ENCODE measurements at places on chromosomes 7 and 10. TPM values are rescaled to one million over a fixed set of nuclear protein-coding genes. Genes with fewer than 3 reads are reported as not detected.
A peak's percentile ranks its signal among the peaks of the same experiment; 100 is the strongest.

DNA sequence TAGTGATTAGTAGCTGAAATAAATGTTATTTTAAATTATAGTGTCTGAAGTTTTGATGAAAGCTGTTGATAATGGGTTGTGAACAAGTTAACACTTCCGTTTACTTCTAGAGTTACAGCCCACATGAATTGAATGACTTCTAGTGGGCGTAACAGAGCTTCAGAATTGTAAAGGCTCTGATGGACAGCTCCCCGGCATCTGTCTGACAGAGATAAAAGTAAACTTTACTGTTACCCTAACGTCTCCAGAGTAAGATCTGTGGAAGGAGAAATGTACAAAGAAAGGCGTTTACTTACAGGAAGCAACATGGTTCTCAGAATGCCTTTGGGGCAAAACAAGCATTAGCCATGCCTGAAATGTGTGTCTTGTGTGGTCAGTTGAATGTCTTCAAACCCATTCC lies 124.4 kb downstream of the ADARB2 start:
- H3K27me3 ChIP-seq = peaks cover 26% of the 10 kb centered on the region
- H3K27ac ChIP-seq = no peak overlapping the region
- H3K36me3 ChIP-seq = no peaks in the 10 kb centered on the region

DNA sequence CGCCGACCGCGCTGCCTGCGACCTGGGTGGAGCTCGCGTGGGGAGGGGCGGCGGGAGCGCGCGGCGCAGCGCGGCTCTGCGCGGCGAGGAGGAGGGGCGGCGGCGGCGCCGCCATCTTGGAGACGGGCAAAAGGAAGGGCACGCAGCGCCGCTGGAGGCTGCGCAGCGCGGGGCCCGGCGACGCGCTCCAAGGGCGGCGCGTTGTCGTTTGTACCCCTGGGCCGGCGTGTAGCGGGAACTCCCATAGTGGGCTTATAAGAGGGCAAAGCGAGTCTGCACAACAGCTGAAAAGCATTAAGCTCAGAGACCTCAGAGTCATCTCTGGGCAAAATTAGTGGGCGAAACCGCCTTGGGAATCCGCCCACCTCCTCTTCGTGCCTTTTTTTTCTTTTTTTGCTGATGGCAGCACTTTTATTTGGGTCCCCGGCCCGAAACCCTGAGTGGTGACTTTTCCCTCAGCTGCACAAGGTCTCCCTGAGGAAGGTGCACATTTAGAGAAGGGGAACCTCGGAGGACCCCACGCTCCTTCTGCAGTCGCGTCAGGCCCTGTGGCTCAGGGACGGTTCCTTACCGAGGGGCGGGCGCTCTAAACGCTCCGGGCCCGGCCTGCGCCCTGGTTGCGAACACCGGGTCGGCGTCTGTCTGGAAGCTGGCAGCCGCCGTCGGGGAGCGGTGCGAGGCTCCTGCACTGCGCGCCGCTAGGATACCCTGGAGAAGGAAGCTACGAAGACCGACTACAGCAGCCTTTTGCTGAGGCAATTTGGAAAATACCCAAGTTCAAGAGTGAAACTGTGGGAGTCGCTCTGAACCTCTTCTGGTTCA lies 428 bp upstream of the MCMBP start:
- peak overlapping the region; percentile 91 for H3K27ac ChIP-seq
- H3K27me3 ChIP-seq = no peaks in the 10 kb centered on the region

DNA sequence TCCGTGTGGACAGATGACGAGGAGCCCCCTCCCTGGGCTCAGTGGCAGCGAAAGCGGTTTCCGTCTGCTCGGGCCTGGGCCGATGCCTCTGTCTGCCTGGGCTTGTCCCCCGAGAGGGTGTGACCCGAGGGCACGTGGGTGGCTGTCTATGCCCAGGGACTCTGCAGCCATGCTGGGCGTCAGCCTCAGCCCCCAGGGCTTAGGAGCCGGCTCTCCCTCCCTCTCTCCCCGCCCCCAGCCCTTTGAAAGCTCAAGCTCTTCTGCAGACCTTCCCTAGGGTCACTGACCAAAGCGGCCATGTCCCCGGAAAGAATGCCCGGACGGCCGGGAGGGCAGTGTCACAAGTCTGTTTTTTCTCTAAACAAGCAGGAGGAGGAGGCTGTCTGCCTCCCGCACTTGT lies 7.1 kb downstream of the MICALL2 start:
- no peaks in the 10 kb centered on the region for H3K27me3 ChIP-seq
- no peaks in the 10 kb centered on the region for H3K4me1 ChIP-seq
- no peak for DNase-seq

DNA sequence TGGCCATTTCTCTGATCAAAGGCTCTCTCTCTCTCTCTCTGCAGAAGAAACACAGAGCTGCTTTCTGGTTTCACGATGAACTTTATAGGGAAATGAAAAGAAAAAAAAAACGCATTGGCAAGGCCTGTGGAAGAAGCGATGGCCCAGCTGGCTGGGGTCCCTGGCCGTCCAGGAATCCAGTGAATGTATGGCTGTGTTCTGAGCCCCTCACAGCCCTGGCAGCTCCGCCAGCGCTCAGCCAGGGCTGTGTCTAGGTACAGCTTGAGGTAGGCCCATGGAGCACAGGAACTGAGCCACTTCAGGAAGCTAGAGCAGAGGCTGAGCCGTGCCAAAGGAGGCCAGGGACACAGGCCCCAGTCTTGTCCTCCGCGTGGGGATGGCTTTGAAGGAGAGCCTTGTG lies 13.1 kb upstream of the UCMA start:
- DNase-seq = no peak
- H3K27me3 ChIP-seq = no peaks in the 10 kb centered on the region
- H3K27ac ChIP-seq = no peak overlapping the region

The OR2A5 gene
- not detected for total RNA-seq

GRCh38 chr10:3467052-3467951 lies 294.7 kb upstream of the PITRM1 start:
- H3K4me1 ChIP-seq = peaks cover 29% of the 10 kb centered on the region
- no peak for DNase-seq
- peak overlapping the region; percentile 25 for H3K27ac ChIP-seq

The LRRN3 gene
- total RNA-seq = 34.8 TPM

DNA sequence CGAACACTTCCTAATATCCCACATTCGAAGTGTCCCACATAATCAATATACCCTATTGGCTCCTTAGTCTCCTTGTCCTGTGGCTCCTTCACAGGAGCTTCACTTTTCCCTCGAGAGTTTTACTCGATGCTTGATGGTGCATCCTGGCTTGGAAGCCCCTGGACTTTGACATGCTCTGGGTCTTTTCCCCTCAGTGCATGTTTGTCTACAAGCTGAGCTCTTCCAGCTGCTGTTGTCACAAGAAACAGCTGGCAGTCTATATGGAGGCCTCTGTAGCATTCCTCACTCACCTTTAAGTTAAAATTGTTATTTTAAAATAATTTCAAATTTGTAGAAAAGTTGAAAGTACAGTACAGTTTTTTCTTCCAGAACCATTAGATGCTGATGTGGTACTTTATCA lies 27.1 kb downstream of the ST7 start:
- no peak for DNase-seq
- H3K4me1 ChIP-seq = peaks cover 2% of the 10 kb centered on the region
- H3K4me3 ChIP-seq = no peak overlapping the region
- no peaks in the 10 kb centered on the region for H3K27me3 ChIP-seq
- H3K27ac ChIP-seq = no peak overlapping the region
- no peaks in the 10 kb centered on the region for H3K36me3 ChIP-seq

The VSTM4 gene
- 0.09 TPM for total RNA-seq

The PRTFDC1 gene
- 2.7 TPM for total RNA-seq

DNA sequence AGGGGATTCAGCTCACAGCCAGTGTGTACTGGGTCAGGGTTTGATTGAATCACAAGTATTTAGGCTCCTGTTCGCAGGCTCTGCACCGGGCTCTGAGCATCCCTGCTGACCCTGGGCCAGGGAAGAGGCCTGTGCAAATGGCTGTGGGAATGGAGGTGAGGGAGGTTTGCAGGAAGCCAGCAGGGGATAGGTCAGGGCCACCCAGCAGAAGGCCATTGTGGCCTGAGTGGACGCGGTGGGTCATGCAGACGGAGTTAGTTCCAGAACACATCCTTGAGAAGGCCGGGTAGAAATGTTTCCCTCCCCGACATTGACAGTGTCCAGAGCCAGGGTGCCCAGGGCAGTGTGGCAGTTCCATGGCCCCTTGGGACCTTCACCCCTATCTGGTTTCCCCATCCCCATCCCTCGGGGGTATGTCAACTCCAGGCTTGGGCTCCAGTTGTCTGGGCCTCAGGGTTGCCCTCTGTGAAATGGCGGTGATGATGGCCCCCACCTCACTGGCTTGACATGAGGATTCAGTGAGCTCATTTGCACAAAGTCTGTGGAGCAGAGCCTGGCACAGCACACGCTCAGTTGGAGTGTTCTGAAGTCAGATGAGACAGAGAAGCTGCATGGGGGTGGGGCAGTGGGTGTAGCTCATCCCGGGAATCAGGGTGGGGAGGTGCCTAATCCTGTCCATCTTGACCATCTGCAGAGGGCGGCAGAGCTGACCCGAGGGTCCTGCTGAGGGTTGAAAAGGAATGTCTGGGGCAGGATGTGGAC lies 107.6 kb downstream of the ADCY1 start:
- peaks cover 7% of the 10 kb centered on the region for H3K27me3 ChIP-seq
- no peak overlapping the region for H3K27ac ChIP-seq
- H3K4me1 ChIP-seq = no peaks in the 10 kb centered on the region
- H3K36me3 ChIP-seq = no peaks in the 10 kb centered on the region
- DNase-seq = no peak

The CLDN15 gene
- total RNA-seq = 15.8 TPM

GRCh38 chr7:127974446-127975035 lies 56.7 kb downstream of the LRRC4 start:
- H3K4me1 ChIP-seq = peaks cover 6% of the 10 kb centered on the region
- peaks cover 71% of the 10 kb centered on the region for H3K36me3 ChIP-seq
- no peak overlapping the region for H3K4me3 ChIP-seq
- no peak for DNase-seq

DNA sequence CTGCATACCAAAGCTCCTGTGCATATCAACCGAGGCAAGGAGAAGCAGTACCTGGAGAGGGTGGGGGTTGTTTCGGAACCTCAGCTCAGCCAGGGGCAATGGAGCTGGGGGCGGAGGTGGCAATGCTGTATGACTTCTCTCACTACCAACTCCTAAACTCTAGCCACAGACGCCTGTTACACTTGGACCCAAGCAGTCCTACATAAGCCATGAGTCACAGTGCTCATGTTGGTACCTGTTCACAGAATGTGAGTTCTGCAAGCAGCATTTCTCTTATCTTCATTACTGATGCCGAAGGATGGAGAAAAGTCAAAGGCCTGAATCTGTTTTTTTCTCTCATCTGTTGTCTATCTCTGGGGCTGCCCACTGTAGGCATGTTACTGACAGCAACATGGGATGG lies 3.2 kb upstream of the RAB18 start:
- no peak for DNase-seq
- peaks cover 14% of the 10 kb centered on the region for H3K4me1 ChIP-seq
- H3K4me3 ChIP-seq = no peak overlapping the region
- H3K27me3 ChIP-seq = no peaks in the 10 kb centered on the region
- H3K36me3 ChIP-seq = peaks cover 8% of the 10 kb centered on the region

DNA sequence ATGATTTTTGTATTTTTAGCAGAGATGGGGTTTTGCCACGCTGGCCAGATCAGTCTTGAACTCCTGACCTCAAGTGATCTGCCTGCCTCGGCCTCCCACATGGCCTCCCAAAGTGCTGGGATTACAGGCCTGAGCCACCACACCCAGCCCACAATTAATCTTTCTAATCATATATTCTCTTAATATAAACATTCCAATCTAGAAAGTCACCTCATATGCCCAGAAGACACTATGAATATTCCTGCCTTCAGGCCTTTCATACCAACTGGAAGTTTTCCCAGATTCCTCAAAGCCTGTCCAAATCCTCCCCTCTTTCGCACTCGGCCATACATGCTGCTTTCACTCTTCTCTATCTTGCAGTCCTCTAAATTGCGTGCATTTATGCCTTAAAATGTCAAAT lies 32.6 kb downstream of the PDZD8 start:
- H3K4me3 ChIP-seq = no peak overlapping the region
- no peaks in the 10 kb centered on the region for H3K27me3 ChIP-seq
- DNase-seq = no peak
- peaks cover 36% of the 10 kb centered on the region for H3K4me1 ChIP-seq
- H3K27ac ChIP-seq = no peak overlapping the region

DNA sequence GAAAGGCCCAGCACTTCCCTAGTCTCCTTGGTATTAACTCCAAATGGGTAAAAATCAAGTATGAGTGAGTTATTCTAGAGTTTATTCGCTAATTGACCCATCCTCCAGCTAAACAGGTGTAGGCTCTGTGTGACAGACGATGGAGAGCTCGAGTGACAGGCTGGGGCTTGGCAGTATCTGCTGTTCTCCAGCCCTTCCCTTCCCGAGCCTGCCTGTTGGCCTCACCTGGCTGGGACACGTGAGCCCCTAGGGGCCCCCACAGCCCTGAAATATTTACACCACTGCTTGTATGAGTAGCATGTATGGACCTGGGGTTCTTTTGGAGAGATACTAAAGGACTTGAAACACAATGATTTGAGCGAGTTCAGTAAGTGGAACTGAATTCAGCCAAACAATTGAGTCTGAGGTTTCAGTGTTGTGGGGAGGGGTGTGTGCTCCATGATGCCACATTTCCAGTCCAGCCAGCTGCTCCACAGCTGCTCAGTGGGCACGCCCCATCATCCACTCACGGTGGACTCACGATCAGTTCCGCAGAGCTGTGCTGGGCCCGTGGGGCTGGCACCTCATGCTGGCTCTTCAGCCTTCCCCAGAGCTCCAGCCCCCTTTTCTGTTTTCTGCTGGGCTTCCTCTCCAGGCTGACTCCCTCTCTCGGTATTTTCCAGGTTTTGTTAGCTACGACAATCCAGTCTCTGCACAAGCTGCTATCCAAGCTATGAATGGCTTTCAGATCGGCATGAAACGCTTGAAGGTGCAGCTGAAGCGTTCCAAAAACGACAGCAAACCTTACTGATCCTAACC lies 283.0 kb downstream of the USP6NL start:
- no peaks in the 10 kb centered on the region for H3K27me3 ChIP-seq
- H3K4me1 ChIP-seq = peaks cover 56% of the 10 kb centered on the region
- no peak overlapping the region for H3K4me3 ChIP-seq
- peak overlapping the region; percentile 71 for H3K27ac ChIP-seq

The GJD4 gene
- not detected for total RNA-seq

The AKR1D1 gene
- not detected for total RNA-seq

DNA sequence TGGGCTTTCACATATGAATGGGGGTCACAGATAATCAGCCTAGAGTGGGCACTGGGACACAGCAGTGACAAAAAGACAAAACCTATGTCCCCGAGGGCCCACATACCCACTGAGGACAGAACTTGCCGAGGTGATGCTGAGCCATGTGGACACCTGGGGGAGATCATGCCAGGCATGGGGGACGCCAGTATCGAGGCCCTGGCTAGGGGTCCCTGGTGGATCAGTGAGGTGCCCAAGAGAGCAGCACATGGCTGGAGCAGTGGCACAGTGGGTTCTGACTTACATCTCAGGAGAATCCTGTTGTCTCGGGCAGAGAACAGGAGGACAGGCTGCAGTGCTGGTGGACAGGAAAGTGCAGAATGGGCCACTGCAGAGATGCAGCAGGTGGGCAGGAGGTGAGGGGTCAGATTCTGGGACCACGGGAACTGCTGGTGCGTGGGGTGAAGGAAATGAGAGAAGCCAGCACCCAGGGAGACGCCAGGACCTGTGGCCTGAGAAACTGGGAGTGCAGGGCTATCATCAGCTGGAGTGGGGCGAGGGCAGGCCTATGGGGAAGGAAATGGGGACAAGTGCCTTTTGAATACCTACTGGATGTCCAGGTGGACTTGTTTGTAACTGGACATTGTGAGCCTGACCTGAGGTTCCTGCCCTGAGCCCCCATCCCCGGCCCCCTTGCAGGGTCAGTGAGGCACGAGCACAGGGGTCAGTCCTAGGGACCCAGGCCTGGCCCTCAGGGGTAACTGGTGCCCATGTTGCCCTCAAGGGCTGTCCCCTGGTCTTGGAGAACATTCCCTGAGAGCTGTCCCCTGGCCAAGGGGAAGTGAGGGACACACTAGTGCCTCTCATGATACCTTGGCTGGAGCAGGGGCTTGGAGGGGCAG lies 91.2 kb upstream of the RET start:
- H3K4me3 ChIP-seq = no peak overlapping the region
- H3K27ac ChIP-seq = no peak overlapping the region
- DNase-seq = no peak
- H3K4me1 ChIP-seq = peaks cover 16% of the 10 kb centered on the region

The ARMH3 gene
- total RNA-seq = 18.4 TPM

All from activated CD8-positive, alpha-beta T cell treated with anti-CD3 and anti-CD28 coated beads for 36 hours (primary cell).